ENCODE measurements at places on chromosomes 13 and 19.
A peak's percentile ranks its signal among the peaks of the same experiment; 100 is the strongest.

DNA sequence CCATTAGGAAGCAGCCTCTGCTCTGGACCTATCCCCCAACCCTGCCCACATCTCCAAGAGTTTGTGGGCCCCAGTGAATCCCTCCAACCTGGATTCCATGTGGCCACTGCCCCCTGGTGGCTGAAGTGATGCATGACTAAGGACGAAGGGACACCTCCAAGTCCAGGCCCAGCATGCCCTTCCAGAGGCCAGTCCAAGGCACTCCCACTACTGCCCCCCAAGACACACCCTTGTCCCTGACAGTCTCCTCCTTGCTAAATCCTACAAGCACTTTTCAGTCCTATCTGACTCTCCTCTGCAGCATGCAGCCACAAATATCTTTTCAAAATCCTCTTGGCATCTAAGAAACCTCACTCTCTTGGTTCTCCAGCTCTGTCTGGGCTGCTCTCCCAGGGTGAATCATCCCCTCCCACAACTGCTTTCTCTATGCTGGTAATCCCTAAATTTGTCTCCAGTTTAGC, 33.0 kb downstream of the DEDD2 start:
- DNase-seq, result peak; percentile 86

GRCh38 chr19:19747357-19748220, 14.7 kb upstream of the ZNF14 start:
- DNase-seq, result no peak

DNA sequence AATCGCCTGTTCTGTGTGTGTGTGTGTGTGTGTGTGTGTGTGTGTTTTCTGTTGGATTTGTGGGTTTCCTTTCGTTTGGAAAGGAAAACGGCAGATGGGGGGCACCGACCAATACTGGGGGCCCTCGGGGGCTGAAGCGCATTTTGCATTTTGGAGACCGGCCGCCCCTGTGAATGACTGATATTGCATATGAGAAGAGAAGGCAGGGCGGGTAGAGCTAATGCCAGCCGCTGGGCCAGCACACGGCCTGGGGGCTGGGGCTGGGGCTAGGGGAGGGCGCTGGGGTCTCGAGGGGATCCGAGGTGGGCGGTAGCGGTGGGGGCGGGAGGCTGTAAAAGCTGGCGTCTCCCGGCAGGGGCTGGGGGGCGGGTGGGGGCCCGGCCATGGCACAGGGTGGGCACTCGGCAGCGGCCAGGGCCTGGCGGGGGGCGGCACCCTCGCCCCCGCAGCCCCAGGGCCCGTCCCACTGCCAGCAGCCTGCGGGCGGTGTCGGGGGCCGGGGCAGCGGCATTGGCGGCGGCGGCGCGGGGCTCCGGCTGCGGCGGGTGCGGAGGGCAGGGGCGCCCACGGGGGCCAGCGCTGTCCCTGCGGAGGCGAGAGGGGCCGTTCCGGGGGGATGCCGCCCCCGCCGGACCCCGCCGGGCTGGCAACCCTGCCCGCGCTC, 11.2 kb downstream of the ANO8 start:
- no peak for DNase-seq

DNA sequence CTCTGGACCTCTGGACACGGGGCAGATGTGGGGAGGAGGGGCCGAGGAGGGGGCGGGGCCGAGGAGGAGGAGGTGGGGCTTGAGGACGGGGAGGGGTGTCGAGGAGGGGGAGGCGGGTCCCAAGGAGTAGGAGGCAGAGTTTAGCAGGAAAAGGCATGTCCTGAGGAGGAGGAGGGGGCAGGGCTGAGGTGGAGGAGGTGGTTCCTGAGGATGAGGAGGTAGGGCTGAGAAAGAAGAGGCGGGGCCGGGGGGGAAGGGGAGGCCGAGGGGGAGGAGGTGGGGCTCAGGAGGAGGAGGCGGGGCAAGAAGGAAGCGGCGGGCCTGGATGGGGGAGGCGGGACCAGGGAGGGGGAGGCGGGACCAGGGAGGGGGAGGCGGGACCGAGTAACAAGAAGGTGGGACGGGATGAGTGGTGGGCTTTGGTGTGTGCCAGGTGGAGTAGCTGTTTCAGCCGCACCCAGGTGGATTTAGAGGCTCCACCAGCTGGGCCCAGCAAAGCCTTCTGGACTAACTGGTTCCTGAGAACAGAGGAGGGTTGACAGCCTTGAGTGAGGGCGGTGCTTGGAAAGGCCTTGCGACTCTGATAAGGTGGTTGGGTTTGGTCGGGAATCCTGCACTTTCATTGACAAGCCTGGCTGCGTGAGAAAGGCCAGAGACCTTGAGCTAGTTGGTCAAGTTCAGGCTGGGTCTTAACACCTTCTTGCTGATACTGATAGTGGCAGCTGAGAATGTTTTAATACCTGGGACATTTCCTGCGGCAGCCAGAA, 7.7 kb downstream of the TECR start:
- peak; percentile 83 for DNase-seq

- DNase-seq, result peak; percentile 95
Measured at GRCh38 chr19:7862413-7862951, 11.7 kb downstream of the PRR36 start.

DNA sequence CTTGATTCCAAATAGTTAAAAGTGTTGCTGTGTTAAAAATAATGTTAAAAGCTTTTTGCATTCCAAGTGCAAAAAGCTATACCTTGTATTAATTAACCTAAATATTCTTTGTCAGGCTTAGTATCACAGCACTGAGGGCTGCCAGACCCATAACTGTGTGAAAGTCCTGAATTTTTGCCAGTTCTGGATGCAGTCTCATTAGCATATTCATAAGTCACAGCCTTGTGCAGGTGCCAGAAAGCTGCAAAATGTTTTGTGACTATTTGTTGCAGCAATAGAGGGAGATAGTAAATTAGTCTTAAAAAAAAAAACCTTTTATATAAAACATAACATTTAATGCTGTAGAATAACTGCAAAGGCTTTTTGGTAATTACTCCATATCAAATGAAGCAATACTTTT, 56.6 kb downstream of the SLITRK1 start:
- no peak for DNase-seq

DNA sequence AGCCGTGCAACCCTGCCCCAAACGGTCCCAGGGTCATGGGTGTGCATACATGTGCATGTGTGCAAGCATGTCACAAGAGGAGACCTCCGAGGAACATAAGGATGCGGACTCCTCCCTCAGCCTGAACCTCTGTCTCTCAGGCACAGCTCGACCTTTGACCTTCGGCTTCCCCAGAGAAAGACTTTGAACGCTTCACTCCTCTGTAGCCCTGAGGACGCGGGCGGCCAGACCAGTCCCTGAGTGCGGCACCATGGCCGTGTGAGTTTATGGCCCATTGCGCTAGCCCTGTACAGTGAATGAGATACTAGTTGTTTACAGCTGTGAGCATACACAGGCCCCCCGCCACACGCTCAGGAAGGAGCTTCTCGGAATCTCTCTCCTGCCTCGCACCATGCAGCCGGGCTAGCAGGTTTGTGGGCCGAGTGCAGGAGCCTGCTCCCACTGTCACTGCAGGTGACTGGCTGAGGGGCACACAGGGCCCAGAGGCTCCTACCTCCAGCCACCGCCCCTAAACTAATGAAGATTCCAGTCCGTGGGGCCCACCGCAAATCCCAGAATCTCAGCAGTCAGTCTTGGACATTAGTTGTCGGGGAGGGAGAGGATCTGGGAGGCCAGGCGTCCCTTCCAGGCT, 10.8 kb downstream of the RASA3 start:
- DNase-seq, result no peak

GRCh38 chr13:84566780-84567179, 684.5 kb upstream of the SLITRK1 start:
- DNase-seq, result no peak

DNA sequence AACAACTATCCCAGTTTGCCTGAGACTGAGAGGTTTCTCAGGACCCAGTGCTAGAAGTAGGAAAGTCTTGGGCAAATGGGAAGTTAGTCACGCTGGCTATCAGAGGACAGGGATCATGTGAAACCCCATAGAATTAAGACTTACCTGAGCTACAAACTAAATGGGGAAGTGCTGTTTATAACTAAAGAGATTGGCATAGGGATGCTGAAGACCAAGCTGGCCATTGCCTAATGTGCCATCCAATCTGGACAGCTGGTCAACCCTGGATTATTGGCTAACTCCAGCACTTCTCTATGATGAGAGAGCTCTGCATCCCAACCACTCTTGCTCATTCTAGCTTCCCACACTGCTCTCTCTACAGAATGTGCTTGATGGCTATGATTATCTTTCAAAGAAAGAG, 216.1 kb downstream of the TDRD3 start:
- DNase-seq, result no peak

DNA sequence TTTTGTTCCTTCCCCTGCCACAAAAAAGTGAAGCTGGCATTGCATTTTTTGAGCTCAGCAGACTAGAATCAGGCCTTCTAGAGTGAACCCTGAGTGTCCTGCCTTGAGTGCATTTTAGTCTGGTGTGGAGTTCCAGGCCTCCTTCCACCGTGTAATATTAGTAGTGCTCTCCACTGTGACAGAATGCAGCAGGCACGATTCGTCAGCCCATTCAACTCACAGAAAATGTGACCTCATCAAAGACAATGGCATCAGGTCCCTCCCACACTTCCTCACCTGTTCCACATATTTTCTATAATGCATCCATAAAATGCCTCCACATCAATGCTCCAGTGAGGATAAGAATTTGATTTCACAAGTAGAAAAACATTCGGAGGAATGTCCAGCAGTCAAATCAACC, 227.6 kb downstream of the FGF9 start:
- no peak for DNase-seq

DNA sequence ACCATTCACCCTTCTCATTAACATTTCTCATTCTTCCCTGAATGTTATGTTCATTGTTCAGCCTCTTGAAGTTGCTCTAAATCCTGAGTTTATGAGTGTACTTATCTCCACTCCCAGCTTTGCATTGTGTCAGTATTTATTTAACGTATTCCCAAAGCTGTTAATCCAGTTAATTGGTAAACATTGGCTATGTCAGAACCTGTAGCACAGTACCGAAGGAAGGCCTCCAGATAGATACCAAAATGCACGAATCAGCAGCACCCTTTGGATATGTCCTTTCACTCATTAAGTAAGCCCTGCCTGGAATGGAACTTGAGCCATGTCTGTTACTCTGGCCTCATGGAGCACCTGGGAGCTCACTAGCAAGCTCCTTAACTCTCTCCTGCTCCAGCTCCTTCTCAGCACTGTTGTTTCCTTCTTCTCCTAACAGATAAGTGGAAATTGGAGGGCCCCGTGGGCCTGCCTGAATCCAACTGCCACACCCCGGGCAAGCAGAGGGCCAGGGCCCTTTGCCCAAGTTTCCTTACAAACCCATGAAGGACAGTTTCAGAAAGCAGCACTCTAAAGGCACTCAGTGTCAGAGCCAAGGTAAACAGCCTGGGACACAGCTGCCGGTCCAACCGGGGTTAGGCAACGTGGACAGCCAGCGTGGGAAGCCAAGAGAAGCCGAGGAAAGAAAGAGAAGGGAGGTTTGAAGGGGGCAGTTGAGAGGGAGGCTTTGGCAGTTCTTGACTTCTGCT, 155.0 kb upstream of the SERP2 start:
- DNase-seq, result no peak

DNA sequence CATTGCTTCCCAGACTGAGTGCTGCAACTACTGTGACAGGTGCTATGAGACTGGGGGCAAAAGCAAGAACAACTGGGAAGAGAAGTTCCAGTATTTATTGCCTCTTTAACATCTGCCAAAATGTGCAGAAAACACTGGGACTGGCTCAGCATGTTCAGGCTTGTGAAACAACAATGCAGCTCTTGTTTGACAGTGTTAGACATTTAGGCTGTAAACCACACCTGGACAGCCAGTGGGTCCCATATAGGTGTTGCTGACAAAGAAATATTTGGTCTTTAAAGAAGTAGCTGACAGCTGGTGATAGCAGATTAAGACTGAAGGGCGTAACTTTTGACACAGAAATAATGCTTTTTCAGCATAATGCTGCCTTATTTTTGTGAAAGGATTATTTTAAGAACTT, 88.1 kb downstream of the STOML3 start:
- no peak for DNase-seq

GRCh38 chr13:100810481-100810880, 135.9 kb upstream of the TMTC4 start:
- no peak for DNase-seq

DNA sequence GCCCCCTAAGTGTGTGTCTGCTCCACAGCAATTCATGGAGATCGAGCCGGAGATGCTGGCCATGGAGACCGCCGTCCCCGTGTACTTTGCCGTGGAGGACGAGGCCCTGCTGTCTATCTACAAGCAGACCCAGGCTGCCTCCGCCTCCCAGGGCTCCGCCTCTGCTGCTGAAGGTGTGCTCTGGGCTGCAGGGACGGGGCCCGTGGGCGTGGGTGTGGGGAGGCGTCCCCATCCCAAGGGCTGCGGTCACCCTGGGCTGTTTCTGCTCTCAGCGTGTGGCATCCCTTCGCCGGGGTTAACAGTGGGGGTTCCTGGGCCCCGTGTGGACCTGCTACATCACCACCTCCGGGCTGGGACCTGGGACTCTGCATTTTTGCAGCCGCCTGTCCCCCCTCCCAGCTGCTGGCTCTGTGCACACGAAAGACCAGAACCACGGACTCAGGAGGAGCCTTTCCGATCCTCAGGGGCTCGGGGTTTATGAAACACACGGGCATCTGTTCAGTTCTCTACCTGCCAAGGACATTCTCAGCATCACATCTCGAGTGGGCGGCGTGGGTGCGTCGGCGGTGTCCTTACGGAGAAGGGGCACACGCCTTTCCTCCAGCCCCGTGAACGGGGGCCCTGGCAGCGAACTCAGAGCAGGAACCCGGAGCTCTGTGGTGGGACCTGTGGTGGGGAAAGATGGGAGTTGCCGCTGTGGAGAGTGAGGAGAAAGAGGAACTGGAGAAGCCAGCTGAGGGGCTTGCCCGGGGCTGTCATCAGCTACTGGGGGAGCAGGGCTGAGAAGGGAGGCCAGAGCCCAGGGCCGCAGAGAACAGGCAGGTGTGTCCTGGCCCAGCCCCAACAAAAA, 7.8 kb downstream of the NCLN start:
- no peak for DNase-seq

DNA sequence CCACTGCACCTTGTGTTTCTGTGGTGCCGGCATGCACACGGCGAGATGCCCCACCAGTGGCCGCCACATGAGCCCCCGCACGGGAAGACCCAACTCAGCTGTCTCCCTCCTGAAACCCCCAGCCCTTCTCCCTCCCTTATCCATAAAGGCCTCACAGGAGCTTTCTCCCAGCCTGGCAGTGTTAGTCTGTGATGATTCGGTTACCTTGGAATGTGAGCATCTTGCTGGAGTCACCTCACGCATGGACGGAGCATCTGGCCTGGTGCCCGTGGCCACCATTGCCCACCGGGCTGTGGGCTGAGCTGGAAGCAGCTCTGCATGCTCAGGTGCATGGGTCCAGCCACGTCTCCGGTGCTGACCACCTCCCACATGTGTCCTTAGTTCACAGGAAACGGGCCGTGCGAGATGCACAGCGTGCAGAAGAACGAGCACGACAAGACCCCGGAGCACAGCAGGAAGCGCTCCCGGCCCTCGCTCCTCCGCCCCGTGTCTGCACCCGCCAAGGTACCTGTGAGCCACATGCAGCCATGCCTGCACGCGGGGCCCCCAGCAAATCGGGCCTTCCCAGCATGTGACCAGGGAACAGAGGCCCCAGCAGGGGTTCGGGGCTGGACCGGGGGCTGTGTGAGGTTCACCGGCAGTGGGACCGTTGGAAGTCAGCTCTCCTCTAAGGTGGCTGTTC, 22.0 kb downstream of the SIN3B start:
- no peak for DNase-seq

Data from activated CD4-positive, alpha-beta T cell treated with anti-CD3 and anti-CD28 coated beads for 36 hours (primary cell).